ENCODE measurements at places on chromosomes 4 and X.

DNA sequence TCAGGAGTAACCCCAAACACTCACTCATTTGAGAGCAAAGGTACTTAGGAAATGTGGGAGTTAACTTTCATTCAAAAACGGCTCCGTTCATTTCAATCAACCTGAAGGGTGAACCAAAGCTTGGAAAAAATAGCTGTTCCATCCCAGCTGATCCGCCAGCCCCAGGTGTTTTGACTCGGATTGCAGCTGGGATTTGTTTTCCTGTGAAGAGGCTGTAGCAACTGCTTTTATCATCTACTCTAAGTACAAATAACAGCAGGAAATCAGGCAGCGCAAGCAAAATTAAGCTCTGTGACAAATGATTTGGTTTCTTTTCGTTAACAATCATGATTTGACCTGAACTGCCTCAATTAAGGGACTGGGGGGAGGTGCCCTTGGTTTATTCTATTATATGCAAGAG lies 154.7 kb downstream of the BEND2 start:
- DNase-seq, result no peak

DNA sequence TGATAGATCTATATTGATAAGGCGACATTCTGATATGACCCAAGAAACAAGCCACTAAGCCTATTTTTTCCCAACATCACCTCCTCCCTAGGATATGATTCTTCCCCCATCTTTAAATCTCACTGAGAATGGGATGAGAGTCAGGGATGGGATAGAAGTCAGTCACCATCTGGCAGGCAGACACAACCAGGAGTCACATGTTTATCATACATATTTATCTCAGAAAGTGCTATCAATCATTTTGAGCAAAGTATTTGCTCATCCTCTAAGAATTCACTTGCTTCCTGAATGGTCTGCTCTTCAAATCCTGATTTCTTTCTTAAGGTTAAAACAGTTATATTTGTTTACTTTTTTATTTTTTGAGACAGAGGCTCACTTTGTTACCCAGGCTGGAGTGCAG lies 20.3 kb downstream of the DNAAF6 start:
- no peak for DNase-seq

- DNase-seq, result no peak
Observed at GRCh38 chr4:67725132-67725531, 24.2 kb upstream of the UBA6 start.

- no peak for DNase-seq
Observed at GRCh38 chr4:87042221-87042620, 107.4 kb downstream of the AFF1 start.

GRCh38 chrX:15410947-15411346 lies 26.7 kb upstream of the VEGFD start:
- DNase-seq, result no peak

DNA sequence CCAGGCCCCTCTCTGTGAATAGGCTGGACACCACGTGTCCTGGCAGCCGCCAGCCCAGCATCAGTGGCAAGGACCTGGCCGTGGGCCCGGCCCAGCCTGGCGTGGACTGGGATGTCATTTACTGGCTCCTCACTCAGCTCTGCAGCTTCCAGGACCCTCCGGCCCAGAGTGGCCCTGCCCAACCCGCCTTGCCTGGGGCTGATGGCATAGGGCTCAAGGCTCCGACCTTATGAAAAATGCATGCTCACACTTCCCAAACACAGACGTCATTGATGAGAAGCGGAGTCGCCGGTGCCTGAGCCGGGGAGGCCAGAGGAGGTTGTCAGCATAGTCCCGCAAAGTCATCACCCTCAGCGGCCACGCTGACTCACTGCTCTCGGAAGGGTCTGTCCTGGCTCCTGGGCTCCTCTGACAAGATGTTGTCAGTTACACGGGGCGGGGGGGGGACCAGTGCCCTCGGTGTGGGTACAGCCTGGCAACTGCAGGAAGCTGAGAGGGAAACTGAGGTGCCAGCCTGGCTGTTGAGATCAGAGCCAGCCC lies 14.3 kb downstream of the CFAP99 start:
- DNase-seq, result peak; percentile 44

- no peak for DNase-seq
Observed at GRCh38 chrX:82591421-82591820, 916.7 kb upstream of the POU3F4 start.

GRCh38 chrX:53186351-53186750 lies 38.7 kb downstream of the KDM5C start:
- peak; percentile 35 for DNase-seq

DNA sequence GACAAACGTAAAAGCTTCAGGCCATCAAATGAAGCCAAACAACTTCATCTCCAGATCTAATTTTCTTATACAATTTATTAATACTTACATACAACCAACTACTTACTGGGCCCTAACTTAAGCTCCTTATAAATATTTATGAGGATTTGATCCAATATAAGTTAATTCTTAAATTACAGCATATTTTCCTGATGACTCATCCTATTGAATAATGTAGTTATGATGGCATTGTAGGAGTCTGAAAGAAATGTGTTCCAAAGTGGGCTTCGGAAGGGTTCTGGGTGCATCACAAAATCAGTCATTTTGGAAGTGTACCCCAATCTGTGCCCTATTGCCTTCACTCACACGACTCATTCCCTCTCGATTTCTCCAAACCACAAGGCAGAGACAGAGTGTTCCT lies 455.1 kb upstream of the CTSO start:
- peak; percentile 13 for DNase-seq

DNA sequence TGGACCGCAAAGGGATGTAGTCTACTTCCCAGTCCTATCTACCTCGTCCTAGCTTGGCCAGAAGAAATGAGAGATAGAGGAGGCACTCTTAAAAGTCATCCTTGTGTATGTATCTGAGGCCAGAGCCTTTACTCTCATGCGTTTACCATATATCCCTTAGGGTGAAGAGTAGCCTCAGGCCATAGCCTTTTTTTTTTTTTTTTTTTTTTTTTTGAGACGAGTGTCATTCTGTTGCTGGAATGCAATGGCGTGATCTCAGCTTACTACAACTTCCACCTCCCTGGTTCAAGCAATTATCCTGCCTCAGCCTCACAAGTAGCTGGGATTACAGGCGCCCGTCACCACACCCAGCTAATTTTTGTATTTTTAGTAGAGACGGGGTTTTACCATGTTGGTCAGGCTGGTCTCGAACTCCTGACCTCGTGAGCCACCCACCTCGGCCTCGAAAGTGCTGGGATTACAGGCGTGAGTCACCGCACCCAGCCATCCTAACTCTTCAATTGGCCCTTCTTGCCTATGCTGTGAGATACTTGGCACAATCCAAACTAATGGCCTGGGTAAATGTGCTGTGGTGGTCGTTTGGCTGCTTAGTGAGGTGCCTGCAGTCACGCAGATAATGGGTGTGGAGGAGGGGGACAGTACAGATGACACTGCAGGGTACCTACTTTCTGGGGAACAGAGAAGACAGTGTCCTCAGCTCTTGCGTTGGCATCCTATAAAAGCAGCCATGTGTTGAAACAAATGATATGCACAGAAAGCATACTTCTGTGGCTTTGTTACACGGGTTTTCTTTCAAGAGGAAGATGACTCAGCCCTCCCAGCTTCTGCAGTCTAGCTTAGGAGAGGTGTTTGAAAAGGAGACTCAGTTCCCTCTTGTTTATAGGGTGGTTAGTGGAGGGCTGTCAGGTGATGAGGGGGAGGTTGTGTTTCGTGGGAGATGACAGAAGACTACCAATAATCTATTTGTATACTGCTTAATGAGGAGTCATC lies 10.4 kb upstream of the DGAT2L6 start:
- DNase-seq, result peak; percentile 59

- DNase-seq, result peak; percentile 27
Observed at GRCh38 chr4:825063-825970, 612 bp downstream of the CPLX1 start.

GRCh38 chr4:108744307-108744706 lies 18.5 kb downstream of the ETNPPL start:
- no peak for DNase-seq

GRCh38 chr4:13627178-13627605 lies 333 bp downstream of the BOD1L1 start:
- peak; percentile 9 for DNase-seq

DNA sequence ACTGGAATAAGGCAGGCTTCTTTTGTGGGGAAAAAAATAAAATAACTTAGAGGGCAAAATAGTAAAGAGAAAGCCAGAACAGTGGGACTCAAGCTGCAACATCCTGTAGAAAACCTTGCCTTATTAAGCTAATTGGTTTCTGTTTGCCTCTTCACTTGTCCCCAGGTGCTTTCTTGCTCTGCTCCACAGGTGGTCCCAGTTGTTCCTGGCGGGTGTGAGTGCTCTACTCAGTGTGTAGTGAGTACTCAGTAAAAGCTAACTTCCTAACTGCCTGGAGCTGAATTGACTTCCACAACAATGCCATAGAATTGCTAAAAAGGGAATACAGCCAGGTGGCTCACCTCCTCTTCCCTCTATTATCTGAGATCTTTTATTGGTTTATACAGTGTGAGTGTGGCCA lies 930.2 kb downstream of the C4orf33 start:
- no peak for DNase-seq

GRCh38 chrX:118603981-118604380 lies 108.4 kb downstream of the DOCK11 start:
- peak; percentile 60 for DNase-seq

DNA sequence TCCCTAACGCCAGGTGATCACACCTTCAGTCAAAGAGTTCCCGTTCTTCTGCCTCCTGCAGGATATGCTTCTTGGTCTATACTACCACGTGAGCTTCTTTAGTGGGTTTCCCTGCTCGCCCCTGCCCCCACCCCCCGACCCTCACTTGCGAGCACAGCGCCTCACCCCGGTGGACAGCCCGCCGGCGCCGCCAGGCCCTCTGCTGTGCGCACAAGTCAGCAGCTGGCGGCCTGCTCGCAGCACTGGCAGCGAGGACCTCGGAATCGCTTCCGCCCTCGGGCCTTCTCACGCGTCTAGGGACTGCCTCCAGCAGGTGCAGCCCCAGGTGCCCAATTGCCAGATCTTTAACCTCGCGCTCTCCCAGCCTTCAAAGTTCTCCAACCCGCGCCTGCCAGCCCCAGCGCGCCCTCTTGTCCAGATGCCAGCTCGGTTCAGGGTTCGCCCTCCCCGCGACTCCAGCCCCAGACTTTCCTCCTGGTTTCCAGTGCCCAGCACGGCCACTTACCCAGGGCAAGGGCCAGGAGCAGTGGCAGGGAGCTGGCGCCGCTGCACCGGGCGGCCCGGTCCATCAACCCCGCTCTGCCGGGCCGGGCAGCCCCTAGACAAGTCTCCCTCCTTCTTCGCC lies 454 bp downstream of the BTC start:
- DNase-seq, result no peak

GRCh38 chrX:28177202-28177601 lies 196.0 kb upstream of the DCAF8L1 start:
- no peak for DNase-seq

GRCh38 chr4:6574747-6575502 lies at the start of gene MAN2B2:
Gene MAN2B2, plus strand, starts transcription at chr4:6575189. Its CDS starts 22 bp downstream, at chr4:6575211.
- peak; percentile 83 for DNase-seq

- DNase-seq, result peak; percentile 60
Observed at GRCh38 chrX:125203737-125204578, 115.7 kb upstream of the TEX13C start.

GRCh38 chrX:123475068-123475724 lies 257.7 kb downstream of the THOC2 start:
- peak; percentile 30 for DNase-seq

GRCh38 chr4:66564901-66565651 lies 894.8 kb upstream of the EPHA5 start:
- DNase-seq, result peak; percentile 98

- no peak for DNase-seq
Observed at GRCh38 chr4:53378171-53378482, 686 bp downstream of the FIP1L1 start.

GRCh38 chr4:76060506-76060905 lies 14.0 kb upstream of the ART3 start:
- no peak for DNase-seq

DNA sequence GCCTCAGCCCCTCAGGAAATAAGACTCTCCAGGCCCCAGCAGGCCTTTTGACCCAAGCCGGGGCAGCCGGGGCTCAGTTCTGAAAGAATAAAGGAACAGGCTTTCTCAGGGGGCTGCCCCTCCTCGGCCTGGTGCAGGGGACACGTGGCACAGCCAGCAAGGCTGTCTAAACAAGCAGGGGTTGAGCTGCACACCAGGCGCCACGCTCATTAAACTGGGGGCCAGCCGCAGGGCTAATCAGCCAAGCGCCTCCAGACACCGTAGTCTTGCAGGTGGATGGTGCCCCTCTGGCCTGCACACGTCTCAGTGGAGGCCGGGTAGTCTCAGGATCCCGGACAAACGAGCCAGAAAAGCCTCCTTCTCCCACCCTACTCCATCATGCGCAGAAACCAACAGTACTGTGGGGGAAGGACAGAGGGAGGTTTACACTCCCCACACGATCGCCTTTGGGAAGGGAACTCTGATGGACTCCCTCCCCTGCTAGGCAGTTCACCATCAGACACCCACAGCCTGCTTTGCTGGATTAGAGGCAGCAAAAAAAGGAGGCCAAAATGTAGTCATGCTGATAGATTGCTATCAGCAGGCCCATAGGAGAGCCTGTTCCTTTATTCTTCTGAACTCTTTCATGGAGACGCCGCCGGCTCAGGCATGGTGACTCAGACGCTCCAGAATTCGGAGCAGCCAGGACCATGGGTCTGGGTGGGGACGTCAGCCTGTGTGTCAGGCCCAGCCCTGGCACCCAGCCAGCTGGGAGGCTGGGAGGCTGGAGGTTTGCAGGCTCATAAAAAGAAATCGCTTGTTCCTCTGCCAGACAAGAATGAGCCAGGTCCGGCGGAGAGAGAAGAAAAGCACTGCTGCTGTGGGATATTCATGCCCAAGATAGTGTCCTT lies 342.4 kb downstream of the BCOR start:
- DNase-seq, result peak; percentile 96

DNA sequence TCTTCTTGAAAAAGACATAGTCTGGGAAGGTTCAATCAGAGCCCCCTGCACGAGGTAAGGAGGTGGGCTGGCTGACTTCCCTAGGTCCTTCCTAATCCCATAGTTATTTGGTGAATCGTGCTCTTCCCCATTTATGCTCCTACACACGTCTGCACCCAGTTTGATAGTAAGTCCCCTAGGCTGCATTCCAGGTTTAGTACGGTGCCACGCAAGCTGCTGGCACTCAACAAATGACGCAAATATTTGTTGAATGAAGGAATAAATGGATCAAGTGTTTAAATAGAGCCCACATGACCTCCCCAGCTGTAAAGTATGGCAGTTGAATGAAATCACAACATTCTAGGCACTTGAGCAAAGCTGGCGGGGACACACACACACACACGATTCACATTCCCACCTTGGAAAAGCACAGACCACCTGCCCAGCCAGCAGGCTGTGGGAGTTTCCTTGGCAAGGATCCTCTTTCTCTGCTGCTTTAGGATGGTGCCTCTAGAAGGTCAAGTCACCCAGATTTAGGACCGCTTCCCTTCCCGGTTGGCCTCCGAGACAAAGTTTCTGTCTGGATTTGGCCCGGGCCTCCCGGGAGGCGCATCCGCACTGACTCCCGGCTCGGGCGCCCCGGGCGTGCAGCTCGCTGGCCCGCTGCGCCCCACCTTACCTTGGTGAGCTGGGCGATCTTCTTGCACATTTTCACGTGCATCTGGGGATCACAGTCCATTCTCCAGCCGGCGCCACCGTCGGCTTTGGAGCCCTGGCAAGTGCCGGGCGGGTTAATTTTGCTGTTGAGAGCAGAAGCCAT lies 721 bp downstream of the FAM184B start:
- DNase-seq, result peak; percentile 53

All from fibroblast of skin of back (primary cell).